Stimulated activated CD4-positive, alpha-beta T cell treated with anti-CD3 and anti-CD28 coated beads, Interleukin-1b, Interleukin-23, amount 100 ng/mL, for 1 hour (primary cell): ENCODE measurements at places on chromosomes 6 and 20.

- no peak for DNase-seq
Measured at GRCh38 chr6:109722564-109723254, 31.6 kb downstream of the FIG4 start.

DNA sequence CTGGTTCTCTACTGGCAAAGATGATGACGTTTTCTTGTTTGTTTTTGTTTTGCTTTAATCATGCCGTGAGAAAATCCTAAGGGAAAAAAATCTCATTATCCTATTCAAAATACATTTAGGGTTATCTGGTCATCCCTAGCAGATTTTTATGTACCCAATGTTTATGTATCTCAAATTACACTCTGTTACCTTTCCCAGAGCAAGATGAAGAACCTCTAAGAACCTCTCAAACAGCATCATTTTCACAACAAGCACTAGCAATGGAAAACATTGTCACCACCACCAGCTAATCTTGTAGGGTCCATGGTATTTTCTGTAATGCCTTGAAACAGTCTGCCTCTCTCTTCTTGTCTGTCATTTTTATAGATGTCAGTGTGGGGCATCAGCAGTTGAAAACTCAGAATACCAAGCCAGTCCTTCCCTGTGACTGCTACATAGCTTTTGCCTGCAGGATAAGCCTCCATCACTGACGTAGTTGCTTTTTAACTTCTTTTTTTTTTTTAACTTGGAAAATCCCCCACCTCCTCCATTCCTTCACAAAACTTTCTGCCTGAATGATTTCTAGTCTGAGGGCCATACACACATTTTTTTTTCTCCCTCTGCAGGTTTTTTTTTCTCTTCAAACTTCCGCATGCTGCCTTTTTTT is 2.4 kb upstream of the SNAP25 start:
- DNase-seq = no peak

- DNase-seq = no peak
Measured at GRCh38 chr6:116476002-116476678, 15.0 kb downstream of the CALHM6 start.

DNA sequence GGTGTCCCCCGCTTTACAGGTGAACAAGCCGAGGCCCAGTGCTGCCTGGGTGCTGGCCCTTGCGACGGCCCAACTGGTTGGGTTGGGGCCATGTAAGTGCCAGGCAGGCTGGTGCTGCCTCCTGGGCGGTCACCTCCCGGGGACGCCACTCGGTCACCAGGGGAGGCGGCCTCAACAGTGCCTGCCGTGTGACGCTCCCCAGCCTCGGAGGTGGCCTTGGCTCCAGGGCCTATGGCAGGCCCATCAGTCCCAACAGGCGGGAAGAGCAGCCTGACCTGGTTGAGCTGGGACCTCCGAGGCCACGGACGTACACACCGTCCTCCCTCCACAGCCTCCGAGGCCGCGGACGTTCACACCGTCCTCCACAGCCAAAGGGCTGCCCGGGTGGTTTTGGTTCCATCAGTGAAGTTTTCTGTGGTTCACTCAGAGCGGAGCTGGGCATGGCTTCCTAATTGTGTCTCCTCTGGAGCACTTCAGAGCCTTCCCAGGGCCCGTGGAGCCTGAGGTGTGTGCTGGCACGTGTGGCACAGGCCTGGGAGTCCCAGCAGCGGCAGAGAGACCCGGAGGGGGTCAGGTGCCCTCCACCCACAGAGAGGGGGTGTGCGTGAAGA is 19.3 kb upstream of the SLCO4A1 start:
- DNase-seq = no peak
